ENCODE measurements at places on chromosomes 11 and 22.

DNA sequence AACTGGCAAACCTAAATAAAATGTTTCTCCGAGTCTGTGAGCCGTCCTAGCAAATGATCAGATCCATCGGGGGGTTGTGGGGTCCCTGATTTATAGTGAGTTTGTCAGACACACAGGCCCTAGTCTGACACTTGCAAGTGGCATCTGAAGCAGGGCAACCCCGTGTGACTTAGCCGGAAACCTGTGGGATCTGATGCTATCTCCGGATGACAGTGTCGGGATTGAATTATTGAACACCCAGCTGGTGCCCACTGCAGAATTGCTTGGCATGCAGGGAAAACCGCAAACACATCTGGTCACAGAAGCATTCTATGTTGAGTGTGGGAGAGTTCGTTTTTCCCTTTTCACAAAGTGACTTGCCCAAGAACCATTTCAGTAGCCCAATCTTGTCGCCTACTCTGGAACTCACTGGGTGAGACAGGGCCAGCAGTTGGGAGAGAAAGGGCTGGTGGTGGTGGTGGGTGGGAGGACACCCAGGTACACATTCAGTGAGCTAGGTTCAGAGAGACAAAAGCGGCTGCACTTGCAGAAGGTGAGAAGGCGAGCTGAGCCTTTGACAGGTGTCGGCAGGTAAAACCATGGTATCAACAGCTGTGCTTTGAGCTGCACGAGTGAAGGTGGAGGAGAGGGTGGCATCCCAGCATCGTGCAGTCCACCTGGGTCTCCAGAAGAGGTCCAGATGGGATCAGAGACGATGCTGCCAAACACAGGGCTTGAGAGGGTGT, 33.7 kb upstream of the B3GAT1 start:
- DNase-seq = no peak

DNA sequence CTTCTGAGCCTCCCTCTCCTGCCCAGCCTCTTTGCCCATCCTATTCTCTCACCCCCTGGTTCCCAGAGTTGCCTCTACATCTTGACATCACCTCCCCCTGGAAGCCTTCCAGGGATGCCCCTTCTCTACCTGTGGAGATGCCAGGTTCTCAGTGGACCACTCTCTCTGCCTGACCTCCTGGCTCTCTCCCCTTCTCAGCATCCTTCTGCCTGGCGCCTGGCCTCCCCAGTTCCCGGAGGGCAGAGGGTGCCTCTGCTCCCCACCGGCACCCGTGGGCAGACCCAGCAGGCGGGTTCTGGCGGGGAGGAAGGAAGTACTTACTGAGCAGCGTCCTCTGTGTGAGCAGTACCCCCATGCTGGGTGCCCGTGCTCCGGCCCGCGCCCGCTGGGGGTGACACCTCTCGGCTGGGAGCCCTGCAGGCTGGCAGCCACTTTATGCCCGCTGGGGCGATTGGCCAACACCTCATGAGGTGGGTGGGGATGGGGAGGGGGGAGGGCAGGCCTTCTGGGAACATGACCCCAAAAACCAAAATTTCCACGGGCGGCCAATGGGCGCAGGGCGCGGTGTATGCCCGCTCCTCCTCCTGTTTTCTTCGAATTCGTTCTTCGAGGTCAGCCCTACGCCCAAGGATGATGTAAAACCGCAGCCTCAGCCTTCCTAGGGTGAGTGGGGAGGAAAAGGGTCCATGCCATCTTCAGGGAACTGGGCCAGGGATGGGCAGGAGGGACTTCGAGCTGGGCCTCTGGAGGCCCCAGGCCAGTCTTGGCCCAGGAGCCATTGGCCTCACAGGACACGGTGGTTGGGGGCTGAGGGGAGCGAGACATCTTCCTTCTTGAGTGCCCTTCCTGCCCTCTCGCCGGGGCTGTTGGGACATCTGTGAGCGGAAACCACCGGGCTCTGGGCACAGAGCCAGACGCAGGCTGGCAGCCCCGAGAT, at the start of gene OSM:
TSS of gene OSM (minus strand) at position 407 of the 937 bp plus-strand sequence. CDS start at position 355, 52 bp downstream.
- peak; percentile 84 for DNase-seq

DNA sequence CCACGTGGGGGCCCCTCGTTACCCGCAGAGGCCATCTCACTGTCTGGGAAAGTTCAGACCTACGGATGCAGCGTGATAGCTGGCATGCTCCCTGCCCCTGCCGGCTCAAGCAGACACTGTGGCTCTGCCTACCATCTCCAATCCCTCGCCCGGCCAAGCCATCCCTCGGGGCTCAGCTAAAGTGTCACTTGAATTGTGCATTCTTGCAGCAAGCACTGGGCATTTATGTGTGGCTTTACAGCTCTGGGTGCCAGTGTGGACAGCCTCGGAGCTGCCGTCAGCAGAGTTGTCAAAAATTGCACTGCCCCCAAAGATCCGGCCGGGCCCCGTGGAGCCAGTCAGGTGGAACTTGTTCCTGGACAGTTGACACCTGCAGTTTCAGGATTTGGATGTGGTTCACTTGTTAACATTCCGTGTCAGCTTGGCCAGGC, 75.0 kb upstream of the FGF3 start:
- no peak for DNase-seq

DNA sequence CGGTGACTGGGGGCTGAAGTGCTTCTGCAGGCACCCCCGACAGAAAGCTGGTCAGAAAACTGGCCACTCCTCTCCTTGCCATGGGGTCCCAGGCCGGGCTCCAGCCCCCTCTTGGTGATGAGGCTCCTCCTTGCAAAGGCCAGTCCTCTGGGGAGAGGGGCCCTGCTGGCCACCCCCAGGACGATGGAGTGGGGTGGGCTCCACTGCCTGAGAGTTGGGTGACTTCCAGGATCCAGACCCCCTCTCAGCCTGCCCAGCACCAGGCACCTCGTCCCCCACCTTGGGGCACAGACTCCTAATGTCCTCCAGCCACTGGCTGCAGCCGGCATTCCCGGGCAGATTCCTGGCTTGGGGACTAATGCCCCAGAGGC, 441 bp upstream of the RPS6KA4 start:
- no peak for DNase-seq

DNA sequence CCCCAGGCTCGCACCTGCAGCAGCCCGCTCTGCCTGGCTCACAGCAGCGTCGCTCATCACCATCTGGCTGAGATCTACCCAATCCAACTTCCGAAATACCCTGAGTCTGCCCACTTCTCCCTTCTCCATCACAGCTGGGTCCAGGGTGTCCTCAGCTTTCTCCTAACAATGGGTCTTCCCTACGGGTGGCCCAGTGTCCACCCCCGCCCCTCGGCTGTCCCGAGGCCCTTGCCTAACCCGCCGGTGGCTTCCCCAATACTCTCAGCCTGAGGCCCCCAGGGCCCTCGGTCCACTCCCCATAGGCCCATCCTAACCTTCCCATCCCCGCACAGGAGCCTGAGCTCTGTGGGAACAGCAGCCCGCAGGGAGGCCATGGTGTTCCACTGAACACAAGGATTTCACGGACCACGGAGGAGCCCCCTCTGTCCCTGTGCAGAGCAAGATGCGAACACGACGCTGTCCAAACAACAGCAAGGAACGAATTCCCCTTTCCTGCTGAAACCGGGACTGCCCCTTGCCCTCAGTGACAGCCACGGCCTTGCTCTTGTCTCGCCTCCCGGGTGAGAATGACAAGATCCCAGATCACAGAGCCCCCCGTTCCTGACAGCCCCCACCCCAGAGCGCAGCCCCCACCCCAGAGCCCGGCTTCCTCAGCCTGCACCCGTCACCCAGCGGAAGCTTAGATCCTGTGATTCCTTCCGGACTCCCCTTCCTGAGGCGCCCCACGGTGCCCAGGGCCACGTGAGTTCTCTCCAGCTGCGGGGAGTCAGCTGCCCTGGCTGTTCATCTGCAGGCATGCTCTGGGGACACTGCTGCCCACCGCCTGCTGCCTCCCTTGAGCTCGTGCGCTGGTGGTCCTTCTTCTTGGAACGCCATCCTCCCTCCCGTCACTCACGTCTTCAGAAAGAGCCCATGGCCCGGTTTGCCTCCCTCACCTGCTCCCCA, 48.8 kb upstream of the CARS1 start:
- no peak for DNase-seq

- DNase-seq = no peak
Observed at GRCh38 chr22:31577711-31578110, 81.4 kb downstream of the SFI1 start.

Measured in erythroblast (primary cell).